ENCODE measurements at places on chromosomes 5 and 9.
A peak's percentile ranks its signal among the peaks of the same experiment; 100 is the strongest.

GRCh38 chr5:1538276-1538675 lies 14.5 kb upstream of the LPCAT1 start:
- no peak for DNase-seq

- DNase-seq = no peak
Measured at GRCh38 chr5:18003312-18003711, 369.1 kb downstream of the TAF11L14 start.

- no peak for DNase-seq
Measured at GRCh38 chr5:90528601-90529193, 687 bp downstream of the LYSMD3 start.

DNA sequence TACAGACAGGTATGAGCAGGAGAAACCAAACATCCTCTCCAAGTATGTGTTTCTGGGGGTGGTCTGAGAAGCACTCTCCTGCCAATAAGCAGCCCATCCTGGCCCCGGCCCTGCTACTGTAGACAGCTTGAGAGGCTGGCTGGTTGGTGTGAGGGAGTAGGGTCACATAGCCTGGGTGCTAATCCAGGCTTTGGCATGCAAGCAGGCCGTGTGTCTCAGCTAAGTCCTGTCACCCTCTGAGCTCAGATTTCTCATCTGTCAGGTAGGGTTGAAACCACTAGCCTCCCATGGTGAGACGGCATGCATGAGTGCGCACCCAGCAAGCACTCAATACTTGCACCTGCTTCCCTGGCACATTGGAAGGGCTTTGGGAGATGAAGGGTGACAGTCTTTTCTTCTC lies 49.8 kb upstream of the PHYKPL start:
- no peak for DNase-seq

DNA sequence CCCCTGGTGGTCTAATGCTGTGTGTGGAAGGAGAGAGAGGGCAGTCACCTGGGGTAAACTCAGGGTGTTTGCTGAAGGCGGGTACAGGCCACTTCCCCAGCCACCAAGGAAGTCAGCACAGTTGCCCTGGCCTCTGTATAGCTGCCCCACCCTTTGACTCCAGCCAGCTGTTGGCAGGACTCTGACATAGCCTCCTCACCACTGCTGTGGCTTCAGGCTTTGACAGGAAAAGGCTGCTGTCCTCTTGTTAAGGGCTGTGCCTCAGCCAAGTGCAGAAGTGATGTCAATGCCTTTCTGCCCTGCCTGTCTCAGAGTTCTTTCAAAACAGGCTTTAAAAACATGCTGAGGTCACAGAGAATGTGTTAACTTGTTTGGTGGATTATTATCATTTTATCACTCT lies 487.2 kb upstream of the KLF4 start:
- DNase-seq = no peak

GRCh38 chr5:56710826-56711590 lies 104.3 kb upstream of the MAP3K1 start:
- DNase-seq = peak; percentile 16

GRCh38 chr9:23938908-23939307 lies 112.9 kb upstream of the ELAVL2 start:
- DNase-seq = no peak

- no peak for DNase-seq
Measured at GRCh38 chr5:120062515-120062917, 401.6 kb upstream of the PRR16 start.

- DNase-seq = no peak
Measured at GRCh38 chr5:178993955-178994579, 1.1 kb downstream of the GRM6 start.

DNA sequence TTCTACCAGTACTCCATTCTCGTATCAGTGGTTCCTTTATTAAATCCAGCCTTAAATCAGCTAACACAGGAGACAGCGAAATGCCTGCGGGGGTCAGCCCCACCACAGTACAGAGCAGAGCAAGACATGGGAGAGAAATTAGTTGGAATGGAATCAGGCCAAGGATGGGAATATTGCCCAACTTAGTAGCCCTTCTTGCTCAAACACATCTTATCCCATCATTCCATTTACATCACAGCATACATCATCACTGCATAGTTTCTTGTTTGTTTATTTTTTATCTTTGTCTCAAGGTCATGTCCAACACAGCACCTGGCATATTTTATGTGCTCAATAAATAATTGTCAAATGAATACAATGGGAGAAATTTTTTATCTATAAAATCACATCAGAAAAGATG lies 34.3 kb upstream of the DAB2 start:
- DNase-seq = no peak

GRCh38 chr9:98455256-98456155 lies 200.1 kb upstream of the TBC1D2 start:
- no peak for DNase-seq

DNA sequence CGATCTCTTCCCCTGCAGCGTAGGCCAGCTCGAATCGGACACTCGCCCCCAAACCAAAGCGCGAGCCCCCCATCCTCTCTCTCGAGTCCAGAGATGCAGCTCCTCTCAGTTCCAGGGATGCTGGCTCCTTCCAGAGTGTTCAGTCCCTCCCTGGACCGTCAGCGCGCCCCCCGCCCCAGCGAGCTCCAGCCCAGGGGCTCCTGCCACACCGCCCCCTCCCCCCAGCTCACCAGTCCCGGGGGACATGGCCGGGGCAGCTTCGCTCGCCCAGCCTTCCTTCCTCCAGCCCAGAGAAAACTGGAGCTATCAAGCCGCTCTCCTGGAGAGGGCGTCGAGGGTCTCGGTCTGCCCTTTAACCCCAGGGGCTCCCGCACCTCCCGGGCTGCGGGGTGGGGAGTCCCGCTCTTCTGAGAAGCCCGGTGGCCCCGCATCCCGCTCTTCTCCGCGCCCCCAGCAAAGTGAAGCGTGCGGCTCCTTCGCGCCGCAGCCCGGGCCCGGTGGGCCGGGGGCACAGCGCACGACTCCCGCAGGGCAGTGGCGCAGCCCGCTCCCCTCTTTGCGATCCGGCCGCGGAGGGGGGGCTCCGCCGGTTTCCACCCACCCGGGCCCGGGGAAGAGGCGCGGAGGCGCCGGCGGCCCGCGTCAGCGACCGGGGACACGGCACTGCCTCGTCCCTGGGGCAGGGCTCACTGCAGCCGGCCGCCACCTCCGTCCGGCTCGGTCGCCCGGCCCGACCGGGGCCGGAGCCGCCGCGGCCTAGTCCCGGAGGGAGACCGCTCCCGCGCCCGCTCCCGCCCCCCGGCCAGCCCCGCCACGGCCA lies 587 bp downstream of the MIER3 start:
- peak; percentile 27 for DNase-seq

- DNase-seq = no peak
Measured at GRCh38 chr5:8333485-8333884, 464.5 kb downstream of the MTRR start.

DNA sequence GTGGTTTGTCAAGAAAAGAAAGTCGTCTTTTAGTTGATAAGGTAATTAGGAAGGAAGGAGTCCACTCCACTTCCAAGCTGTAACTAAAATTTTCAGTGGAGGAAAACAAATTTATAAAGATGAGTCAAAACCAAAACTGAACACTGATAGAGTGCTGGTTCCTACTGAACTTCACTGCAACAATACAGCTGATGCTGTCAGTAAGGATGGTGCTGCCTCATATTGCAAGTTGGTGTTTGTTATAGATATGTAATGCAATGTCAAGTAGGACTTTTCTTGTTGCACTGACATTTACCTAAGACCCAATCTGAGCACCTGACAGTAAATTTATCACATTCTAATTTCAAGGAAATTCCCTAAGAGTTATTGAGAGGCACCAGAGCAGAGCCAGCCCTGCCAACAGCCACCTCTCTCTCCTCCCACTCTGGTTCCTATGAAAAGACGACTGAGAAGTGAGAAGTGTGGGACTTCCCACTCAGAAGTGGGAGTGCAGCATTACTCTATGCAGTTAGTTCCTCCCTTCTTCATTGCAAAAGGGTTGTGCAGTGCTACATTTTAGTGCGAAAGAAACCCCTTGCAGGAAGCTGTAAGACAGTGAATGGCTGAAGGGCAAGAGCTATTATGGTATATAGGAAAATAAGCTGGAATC lies 350.8 kb downstream of the NFIB start:
- DNase-seq = no peak

DNA sequence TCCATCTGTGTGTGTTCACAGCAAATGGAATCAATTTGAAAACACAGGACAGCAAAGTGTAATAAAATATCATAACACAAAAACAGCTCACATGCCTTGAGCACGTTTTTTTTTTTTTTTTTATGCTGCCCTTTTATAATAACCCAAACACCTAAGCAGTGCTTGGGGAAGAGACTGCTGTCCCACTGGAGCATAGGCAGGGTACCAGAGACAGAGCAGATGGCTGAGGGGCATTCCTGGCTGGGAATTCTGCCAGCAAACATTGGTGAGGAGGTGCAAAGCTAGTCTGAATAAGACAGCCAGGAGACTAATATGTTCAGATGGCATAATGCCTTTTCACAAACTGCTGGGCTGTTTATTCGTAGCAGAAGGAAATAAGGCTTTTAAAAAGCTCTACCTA lies 58.1 kb upstream of the SV2C start:
- DNase-seq = no peak

GRCh38 chr5:119420169-119420568 lies 32.1 kb upstream of the HSD17B4 start:
- no peak for DNase-seq

DNA sequence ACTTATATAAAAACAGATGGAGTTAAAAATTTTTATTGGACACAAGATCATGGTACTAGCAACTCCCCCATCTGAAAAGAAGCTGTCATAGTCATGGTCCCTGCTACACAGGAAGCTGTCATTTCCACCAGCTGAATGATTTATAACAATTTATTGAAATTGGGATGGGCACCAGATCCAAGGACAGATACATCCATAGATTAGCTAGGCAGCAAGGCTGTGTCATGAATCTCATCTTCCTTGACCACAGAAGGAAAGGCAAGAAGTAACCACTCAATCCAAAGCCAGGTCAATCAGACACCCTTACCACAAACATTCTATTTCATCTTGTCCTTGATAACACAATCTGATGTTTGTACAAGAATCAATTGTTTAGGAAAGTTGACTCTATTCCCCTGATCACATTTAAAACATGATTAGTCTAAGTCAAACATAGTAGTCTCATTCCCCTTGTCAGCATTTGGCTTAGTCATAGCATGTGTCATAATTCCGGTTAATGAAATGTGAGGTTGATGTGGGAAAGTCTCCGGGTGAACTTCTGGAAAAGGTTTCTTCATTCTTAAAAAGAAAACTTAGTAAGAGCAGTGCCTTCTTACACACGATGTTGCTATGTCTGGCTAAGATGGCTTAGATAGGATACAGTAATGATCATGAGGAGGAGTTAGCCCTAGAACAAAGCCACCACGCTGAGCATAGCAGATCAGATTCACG lies 462.6 kb upstream of the PAPPA start:
- no peak for DNase-seq

DNA sequence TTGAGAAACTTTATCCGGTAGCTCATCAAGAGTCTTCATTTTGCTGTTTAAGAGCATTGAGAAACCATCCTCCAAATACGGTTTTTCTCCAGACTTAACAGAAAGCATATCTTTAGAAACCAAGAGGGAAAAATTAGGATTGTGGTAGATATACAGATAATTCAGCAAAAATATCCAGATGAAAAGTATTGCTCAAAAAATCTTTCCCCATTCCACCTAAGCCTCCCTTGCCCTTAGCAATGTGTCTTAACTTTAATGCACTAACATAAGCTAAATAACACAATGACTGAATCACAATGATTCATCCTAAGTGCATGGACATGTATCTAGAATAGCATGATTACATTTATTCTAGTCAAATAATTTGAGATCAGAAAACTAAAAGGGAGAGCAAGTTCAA lies 130.3 kb upstream of the TARS1 start:
- no peak for DNase-seq

DNA sequence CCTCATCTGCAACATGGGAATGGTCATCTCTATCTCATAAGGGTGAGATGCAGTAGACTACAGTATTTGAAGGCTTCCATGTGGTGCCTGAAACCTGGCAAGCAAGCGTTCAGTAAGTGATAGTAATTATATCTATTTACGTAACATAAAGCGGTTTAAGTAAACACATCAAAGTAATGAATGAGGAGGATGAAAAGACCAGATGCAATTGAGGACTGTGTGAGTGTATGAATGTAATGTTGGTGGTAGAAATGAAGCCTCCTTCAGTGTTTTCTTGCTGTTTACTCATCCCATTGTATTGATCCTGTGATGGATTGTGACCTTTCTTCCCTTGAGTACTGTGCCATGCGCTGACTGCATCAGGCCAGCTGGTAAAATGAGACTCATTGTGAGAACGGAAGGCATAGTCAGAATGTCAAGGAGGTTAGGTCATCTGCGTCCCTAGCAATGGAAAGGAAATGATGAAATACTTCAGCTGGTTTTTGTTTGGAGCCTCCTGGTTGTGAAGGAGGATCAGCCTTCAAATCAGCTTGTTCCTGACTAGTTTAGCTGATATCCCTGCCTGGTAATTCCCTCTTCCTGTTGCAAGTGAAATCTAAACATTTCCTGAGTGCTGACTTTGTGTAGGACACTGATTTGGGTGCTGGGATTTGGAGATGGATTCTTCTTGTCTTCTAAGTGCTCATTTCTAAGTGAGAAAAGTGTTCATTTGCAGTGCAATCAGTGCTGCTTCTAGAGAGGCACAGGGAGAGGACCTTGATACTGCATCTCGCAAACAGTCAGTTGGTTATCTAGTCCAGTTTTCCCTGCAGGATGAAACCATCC lies 35.6 kb downstream of the TNFSF8 start:
- peak; percentile 43 for DNase-seq

- DNase-seq = no peak
Measured at GRCh38 chr9:132994410-132995120, 16.1 kb downstream of the GFI1B start.

DNA sequence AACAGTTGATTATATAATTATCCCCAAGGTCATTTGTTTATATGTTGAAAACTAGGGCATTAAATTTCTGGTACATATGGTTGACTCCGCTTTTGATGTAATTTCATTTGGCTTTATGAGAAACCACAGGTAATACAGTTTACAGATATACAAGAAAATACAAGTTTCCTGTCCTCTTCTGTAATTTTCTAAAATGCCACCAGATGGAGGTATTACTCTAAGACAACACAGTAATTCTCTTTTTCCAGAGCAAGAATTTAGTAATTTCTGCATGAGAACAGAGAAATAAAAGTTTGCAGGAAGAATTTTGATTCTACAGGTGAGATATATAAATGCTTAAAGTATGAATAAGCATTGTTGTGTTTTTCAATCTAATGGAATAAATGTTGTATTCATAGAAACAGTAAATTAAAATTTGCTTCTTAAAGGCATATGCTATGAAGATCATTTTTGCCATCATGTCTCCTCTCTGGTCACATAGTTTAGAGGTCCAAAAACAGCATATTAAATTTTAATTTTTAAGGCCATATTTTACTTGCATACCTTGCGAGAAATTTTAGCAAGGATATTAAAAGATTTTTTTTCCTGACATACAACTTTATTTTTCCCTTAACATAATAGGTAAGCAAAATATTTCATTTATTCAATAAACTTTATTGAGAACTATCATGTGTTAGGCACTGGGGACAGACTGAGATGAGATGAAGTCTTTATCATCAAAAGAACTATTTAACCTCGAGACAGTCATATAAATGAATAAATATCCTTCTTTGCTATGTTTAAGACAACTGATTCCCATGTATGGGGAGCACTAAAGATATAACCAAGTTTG lies 22.7 kb downstream of the CHD1 start:
- no peak for DNase-seq

GRCh38 chr9:107866711-107867311 lies 377.2 kb upstream of the KLF4 start:
- DNase-seq = no peak

GRCh38 chr9:121686930-121687541 lies 35.6 kb downstream of the DAB2IP start:
- DNase-seq = peak; percentile 25

All from activated naive CD4-positive, alpha-beta T cell treated with Interleukin-2 at 50 U/mL for 16 hours (primary cell).